SIG-M5 (cell line): ENCODE measurements at places on chromosomes 3 and 15.

GRCh38 chr15:77064539-77065308 lies 6.2 kb downstream of the TSPAN3 start:
- no peak for DNase-seq

GRCh38 chr15:98728811-98729160 lies 80.4 kb downstream of the IGF1R start:
- DNase-seq, result no peak

GRCh38 chr3:143276592-143276991 lies 157.0 kb downstream of the CHST2 start:
- no peak for DNase-seq

DNA sequence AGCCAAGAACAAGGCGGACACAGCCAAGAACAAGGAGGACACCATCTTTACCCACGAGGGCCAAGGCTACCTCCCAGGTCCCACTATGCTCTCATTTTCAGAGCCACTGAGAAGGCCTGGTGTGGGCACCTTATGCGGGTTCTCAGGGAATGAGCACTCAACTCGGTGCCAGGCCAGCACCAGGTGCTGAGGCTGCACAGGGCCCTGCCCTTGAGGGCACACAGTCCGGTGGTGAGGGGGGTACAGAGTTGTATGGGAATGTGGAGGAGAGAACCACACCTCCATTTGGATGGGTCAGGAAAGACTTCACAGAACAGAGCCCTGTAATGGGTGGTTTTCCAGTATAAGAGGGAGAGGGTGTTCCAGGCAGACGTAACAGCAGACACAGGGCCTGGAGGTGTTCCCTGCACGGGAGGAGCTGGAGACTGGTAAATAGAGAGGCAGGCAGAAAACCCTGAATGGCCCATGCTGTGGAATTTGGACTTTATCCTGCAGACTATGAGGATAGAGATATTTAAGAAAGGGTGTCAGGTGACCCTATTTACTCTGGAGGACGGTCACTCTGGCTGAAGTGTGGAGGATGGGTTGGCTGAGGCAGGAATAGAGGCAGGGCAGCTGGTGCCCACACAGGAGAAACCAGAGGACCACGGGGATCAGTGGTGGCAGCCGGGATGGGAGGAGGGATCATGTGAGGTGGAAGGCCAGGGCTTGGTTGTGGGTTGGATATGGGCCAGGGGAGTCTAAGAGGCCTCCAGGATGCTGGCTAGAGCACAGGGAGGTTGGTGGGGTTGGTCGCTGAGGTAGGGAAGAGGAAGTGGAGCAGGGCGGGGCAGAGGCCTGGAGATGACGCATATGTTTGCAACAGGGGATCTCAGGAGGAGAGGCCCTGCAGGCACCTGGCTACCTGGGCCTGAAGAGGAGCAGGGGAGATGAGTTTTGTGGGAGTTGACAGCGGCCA lies 34.6 kb downstream of the CRABP1 start:
- no peak for DNase-seq

DNA sequence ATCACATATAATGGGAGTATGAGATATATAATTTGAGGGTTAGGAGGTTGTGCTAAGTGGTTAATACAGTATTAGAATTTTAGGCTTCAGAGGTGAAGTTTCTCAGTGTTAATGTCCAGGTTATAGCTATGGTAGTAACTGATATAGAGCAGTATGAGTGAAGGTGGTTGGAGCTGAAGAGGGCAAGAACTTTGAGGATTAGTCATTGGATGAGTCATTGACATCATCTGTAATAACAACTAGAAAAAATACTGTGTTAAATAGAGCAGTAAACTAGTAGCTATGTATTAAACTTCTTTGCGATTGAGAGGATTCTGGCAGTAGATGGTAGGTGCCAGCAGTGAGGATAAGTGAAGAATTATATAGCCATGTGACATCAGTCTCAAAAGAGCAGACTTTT lies 47.5 kb upstream of the EIF3J start:
- DNase-seq, result no peak

DNA sequence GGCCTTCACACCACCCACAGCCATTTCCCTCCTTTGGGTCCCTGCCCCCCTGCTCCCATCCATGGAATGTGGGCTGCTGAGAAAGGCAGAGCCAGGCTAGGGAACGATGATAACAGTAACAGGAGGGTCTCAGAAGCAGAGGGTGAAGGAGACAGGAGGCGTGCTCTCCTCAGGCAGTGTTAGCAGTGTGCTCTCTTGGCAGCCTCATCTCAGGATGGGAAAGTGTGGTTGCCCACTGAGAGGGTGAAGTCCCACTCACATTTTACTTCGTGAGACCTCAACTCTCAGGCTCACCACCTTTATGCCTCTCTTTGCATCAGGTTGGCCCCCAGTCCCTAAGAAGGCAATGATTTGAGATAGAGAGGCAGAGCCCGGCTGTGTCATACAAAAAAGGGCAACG lies 24.5 kb downstream of the TIGIT start:
- no peak for DNase-seq

- DNase-seq, result no peak
Observed at GRCh38 chr15:43775411-43775965, 1.3 kb downstream of the ELL3 start.

DNA sequence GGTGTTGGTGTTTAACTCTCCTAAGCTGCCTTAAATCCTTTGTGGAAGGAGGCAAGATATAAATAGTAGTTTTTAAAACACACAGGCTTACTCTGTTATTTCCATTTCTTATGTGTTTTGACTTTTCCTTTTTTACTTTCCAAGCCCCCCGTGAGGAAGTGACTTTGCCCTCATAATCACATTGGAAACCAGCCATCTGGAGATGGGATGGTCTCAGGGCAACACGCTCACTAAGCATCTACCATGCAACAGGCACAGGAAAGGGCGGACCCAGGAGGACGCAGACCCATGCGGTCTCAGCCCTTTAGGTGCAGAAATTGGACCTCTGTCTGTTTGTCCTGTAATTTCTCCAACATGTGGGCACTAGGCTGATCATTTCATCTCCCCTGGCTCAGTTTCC lies 115.7 kb downstream of the PDZRN3 start:
- DNase-seq, result no peak

DNA sequence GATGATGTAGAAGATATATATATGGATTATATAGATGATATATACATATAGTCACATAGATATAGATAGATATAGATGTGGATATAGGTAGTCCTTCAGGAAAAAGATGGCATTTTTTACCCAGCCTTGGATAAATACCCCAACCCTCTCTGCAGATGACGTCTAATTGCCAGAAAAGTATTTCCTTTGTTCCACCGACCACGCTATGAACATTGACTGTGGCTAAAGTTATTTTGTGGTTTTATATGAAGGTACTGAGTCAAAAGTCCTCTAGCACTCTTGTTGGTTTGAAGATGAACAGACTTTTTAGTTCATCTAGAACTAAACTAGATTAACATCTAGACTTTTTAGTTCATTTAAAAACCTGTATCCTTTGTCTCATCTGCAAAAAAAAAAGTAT lies 207.7 kb downstream of the PLOD2 start:
- DNase-seq, result no peak

GRCh38 chr3:171169866-171170265 lies 143.3 kb upstream of the SLC2A2 start:
- DNase-seq, result no peak

DNA sequence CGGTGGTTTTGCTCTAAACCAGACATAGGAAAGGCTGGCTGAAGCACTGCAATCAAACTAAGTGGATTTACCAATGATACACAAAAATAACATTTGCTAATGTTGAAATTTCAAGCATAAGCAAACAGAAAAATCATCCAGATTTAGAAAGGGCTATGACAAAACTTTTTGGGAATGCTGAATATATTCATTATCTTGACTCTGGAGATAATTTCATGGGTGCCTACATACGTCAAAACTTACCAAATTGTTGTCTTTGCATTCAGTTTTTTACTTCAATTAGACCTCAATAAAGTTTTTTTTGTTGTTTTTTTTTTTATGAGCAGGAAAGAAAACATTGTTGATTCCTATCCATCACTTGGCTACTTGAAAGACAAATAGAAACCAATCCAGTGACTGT lies 140.8 kb downstream of the NR2E3 start:
- no peak for DNase-seq

GRCh38 chr3:32373276-32373675 lies 18.4 kb upstream of the CMTM7 start:
- no peak for DNase-seq

- no peak for DNase-seq
Observed at GRCh38 chr3:66472313-66473134, 28.3 kb downstream of the LRIG1 start.

GRCh38 chr3:124552224-124552623 lies 178.0 kb upstream of the UMPS start:
- DNase-seq, result no peak

DNA sequence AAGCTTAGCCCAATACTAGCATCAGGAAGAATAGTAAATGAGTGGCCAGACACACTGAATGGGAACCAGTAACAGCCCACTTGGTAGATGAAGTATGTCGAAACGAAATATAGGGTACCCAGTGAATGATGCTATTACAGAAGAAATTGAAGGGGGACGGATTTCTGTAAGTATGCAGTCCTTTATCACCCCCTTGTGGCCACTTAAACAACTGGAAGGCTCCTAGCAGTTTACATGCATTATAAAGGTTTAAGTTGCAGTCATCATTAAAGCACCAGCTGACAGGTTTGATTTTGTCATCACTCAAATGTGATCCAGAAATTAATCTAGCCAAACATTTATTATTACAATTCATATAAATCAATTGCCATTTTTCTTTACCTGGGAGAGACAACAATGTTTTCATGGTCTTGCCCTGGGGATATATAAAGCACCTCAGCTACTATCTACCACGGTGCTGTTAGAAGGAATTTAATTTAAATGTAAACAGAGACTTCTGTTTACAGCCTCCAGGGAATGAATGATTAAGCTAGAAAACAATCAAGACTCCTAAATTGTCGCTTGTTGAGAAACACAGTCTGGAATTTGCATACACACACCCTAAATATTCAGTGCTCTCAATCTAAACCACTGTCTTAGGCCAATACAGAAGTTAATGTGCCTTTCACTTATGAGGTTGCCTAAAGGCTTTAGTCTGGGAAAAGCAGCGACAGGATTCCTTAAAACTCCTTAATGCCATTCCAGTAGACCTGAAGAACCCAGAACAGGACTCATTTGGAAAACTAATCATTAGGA lies 7.8 kb downstream of the EIF1B start:
- DNase-seq, result peak; percentile 16

GRCh38 chr3:176428552-176428951 lies 768.7 kb downstream of the TBL1XR1 start:
- no peak for DNase-seq

- DNase-seq, result no peak
Observed at GRCh38 chr3:79038057-79038456, 729.7 kb downstream of the ROBO1 start.

GRCh38 chr15:63319065-63319464 lies 41.7 kb downstream of the APH1B start:
- no peak for DNase-seq

DNA sequence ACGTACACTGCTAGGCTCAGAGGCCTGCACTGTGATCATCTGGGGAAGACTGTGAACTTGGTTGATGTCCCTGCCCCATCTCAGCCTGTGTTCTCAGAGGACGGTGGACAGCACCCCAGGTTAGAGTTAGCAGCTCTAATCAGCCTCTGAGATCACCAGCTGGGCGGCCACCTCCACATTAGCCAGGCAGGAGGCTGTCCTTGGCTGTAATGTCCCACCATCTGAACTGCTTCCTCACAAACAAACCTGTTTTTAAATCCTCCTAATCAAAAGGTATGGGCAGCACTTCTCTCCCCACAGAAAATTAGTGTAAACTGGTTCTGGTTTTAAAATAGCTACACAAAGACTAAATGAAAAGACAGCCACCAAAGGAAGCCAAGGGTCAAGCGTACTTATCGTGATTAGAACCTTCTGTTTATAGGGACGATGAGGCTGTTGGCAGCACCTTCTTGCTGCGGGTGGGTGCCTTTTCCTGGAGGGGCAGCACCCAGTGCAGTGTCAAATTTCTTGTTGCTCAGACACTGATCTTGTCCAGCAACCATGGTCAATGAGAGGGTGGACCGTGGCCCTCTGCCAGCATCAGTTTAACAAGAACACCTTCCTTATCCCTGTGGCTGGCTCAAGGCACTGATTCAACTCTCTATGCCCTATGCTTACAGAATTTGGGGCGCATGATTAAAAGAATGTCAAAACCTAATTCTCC lies 24.6 kb downstream of the ACSBG1 start:
- DNase-seq, result no peak

- no peak for DNase-seq
Observed at GRCh38 chr3:111807826-111808225, 51.2 kb upstream of the PHLDB2 start.

- DNase-seq, result no peak
Observed at GRCh38 chr3:172441581-172441980, 6.7 kb downstream of the GHSR start.

DNA sequence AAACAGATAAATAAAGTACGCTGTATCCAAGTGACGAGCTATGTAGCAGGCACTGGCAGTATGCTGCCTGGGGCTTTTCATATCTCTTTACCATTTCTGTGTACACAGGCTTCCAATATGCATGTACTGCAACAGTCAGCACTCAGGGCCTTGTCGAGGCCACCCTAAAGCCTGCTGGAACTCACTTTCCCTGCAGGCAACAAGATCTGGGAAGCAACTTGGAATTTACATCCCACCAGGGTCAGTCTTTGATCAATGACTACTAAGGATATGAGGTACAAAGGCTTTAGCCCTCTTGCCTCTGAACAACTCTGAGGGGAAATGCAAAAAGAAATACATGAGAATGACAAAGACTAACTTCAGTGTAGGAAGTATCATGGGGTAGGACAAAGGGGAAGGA lies 101.8 kb upstream of the ARL6 start:
- no peak for DNase-seq

- DNase-seq, result no peak
Observed at GRCh38 chr3:116474801-116475200, 29.5 kb upstream of the LSAMP start.

DNA sequence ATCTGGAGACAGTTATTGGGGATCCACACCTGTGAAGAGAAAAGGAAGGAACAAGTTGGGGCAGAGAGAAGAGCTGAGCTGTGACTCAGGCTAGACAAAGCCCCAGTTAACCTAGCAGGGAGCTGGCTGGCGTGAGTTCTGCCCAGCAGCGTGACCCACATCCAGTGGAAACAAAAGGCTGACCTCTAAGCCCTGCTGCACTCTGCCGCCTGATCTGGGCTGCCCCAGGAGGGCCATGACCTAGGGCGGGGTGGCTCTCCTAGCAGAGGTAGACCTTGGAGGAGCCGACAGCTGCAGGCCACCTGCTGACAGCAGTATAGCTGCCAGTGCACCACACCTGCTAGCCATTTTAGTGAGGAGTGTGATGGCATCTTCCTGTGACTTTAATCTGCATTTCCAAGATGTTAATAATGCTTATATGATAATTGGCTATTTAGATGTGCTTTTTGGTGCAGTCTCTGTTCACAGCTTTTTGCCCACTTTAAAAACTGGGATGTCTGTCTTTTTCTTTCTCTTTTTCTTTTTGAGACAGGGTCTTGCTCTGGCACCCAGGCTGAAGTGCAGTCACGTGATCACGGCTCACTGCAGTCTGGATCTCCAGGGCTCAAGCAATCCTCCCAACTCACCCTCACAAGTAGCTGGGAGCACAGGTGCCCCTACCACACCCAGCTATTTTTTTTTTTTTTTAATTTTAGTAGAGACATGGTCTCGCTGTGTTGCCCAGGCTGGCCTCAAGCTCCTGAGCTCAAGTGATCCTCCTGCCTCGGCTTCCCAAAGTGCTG lies 78.1 kb downstream of the LSM3 start:
- no peak for DNase-seq
